Muscle of back (tissue), 13 donors: ENCODE measurements at places on chromosomes 16 and 17.

GRCh38 chr17:2955931-2956582 is 107.3 kb downstream of the OR1D5 start:
- no peak for DNase-seq

- no peak for DNase-seq
Measured at GRCh38 chr17:45976755-45977505, 22.1 kb upstream of the STH start.

DNA sequence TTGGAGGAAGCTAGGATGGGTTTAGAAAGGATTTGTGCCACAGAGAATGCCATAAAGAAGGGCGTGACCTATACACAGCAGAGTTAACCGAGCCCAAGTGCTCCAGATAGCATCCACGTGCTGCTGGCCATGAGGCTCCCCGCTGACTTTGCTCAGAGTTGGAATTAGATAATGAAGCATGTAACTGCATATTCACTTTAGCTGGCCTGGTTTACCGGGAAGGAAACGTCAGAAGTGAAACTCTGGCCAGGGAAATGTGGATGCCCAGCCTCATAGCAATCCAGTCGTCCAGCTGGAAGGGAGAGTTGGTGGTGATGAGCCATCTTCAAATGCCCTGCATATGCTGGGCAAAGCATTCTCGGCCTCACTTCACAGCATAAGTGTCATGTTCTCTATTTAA is 6.1 kb downstream of the KRT35 start:
- DNase-seq, result no peak

DNA sequence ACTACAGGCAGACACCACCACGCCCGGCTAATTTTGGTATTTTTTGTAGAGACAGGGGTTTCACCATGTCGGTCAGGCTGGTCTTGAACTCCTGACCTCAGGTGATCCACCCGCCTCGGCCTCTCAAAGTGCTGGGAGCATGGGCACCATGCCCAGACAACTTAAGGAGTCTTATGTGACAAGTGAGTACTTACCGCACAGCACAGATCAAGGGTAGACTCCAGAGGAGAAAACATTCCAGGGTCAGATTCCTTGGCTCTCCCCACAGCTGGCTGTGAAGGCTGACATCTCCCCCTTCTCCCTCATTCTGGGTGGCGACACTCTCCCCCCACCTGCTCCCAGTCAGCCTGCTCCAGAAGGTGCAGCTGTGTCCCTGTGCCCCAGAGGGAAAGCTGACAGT is 10.6 kb downstream of the ZSCAN10 start:
- DNase-seq, result no peak
